ENCODE measurements at places on chromosomes 1 and 21.

DNA sequence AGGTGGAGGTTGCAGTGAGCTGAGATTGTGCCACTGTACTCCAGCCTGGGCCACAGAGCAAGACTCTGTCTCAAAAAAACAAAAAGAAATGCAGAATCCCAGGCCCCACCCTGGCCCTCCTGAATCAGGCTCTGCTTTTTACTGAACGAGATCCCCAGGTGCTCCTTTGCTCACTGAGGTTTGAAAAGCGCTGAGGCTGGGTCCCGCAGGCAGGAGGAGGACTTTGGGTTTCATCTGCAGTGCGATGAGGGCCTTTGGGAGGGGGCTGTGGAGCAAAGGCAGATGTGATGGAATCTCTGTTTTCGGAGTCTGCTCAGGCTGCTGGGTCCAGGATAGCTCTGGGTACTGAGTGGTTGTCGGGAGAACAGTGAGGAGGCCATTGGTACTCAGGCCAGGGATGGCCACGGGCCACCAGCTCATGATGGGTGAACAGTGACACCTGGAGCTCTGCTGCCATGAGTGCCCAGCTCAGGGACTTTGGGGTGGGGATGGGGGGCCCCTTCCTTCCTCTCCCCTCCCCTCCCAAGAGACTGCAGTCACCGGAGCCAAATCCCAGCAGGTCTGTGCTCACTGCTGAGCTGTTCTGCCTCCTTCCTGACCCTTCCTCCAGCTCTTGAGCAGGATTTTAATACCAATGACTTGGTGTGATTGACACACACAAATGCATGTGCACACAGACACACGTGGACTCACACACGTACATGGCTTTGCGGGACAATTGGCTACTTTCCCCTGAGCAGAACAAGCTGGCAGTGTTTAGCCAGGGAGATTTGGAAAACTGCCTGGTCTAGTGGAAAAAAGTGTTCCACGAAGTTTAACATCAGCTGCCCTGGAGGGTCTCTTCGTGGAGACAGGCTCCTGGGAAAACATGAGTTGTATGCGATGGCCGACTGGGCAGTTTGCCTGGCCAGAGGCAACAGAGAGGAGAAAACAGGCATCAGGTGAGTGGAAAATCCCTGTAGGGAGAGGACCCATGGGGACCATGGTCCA, 3.6 kb upstream of the DHRS3 start:
- DNase-seq = no peak

GRCh38 chr21:22842875-22843274, 1844.7 kb downstream of the NCAM2 start:
- DNase-seq = peak; percentile 6

DNA sequence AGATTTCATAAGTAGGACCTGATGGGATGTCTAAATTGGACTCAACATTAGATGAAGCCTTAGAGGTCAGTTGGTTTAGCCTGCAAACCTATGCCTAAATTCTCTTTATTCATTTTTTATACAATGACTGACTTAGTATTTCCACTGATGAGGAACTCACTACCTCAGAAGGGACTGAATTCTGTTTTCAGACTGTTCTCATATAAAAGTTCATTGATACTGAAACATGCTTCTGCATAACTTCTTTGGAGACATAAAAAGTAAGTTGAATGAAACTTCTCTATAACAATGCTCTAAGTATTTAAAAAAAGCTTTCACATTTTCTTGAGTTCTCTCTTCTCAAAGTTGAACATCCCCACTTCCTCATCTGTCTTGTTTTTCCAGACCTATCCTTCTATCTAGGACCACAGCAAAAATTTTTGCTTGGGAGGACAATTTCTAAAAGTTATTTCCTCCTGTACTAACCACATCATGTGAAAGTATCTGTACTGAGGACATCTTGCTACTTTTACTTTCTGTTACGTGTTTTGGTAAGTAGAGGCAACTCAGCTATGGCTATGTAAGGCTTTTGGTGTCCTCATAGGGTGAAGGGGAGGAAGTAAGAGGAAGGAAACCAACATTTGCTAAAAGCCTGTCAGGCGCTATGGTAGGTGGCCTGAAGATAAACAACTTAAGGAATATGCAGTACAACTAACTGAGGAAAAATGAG, 64.1 kb downstream of the USP24 start:
- DNase-seq = no peak

DNA sequence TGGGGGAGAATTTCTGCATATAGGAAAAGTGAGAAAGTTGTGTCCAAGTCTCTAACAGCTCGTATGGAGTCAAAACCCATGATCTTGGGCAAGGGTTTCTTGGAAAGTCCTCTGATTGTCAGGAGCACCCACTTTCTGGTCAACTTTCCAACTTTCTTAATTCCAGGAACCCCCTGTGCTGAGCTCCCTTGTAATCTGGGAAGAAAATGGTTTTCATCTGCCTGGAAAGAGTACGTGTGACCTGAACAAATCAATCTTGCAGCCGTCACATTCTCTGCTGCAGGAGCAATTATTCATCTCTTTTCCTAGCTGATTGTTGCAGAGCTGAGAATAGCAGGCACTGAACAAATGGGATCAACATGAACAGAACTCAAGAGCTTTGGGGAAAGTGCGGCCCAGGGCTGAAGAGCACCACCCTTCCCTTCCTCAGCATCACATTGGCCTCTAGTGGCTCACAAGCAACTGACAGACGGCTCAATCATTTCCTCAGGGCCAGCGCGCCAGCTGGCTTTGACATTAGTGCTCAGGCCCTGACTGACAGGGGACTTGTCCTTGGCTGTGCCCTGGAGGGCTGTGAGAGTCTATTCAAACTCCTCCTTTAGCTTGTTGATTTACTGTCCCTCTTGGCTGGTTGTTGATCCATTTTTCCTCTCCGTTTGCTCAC, 295.2 kb downstream of the HLX start:
- no peak for DNase-seq

- DNase-seq = peak; percentile 26
Measured at GRCh38 chr1:77514921-77515776, 167.3 kb downstream of the ZZZ3 start.

DNA sequence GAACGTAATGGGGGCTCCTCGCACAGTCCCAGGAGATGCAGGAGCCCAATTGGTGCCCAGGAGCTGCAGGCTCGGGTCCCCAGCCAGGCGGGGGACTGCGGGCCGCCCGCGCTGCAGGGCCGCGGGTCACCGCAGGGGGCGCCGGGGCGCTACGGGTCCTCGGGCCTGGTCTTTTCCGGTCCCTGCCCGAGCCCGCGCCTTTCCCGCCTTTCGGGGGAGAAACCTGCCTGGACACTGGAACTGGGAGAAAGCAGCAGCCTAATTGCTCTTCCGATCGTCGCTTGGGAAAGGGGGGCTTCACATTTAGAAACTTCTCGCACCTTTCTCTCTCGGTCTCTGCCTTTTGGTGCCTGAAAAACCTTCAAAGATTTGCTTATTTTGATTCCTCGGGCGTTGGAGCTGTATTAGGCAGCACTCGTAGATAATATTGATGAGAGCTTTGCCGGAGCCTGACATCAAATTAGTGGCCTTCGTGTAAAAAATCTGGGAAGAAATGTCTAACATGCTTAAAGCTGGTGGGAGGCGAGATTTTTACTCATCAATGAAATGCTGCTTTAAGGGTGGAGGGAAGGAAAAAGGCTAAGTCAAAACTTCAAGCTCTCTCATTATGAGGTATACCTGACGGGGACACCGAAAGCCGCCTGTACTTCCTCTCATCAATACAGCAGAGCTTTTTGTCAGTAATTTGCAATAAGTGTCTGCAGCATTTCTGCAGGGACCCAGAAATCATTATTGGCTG, 12.6 kb upstream of the BARHL2 start:
- peak; percentile 82 for DNase-seq

GRCh38 chr21:45079351-45079750, 5.0 kb downstream of the ADARB1 start:
- DNase-seq = no peak

GRCh38 chr1:160096274-160097116, 1.9 kb downstream of the IGSF8 start:
- no peak for DNase-seq

DNA sequence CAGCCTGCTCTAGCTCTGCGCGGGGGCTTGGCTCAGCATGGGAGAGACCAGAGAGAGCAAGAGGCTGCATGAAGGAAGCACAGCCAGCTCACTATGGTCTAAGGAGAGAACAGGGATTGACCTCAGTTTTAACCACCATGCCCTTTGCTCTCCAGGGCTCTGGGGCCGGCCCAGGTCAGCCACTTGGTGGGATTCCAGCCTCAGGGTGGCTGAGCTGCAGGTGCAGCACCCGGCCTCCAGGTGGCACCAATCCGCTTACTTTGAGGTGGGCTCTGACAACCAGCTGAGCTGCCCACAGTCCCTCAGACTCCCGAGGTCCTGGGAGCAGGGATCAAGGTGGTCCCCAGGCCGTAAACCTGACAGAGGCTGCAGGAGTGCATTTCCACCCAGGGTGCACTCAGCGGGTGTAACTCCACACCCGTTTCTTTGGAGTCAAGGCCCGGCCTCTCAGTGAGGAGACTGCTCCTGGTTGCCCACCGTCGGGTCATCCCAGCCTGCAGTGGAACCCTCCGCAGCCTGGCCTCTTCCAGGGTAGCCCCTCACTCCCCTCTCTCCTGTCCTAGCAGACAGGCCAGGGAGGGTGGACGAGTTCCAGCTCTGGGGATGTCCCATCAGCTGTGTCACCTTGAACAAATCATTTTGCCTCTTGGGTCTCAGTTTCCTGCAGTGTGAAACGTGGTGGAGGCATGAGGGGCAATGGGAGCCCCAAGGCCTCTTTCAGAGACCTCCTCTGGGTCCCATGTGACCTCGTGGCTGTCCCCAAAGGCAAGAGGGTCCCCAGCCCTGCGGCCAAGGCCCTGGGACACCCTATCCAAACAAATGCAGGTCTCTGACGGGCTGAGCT, 607 bp upstream of the LGR6 start:
- peak; percentile 83 for DNase-seq

DNA sequence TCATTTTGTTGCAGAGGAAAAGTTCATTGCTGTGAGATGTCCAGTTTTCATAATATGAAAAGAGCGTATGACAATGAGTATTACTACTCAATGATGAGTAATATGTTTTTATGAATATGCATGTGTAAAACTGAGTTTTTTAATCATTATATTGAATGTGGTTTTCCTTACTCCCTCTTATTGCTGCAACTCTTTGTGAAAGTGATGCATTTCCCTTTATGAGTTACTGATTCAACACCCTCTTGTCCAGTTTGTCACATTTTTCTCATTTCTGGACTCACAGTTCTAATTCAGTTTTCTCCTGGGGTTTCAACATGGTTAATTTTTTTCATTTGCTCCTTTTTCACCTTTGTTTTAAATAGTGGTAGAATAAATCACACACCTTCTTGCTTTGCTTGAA, 35.2 kb upstream of the KCNJ15 start:
- DNase-seq = no peak

GRCh38 chr1:48767975-48768510, 8.6 kb downstream of the BEND5 start:
- DNase-seq = no peak

- no peak for DNase-seq
Measured at GRCh38 chr1:108896146-108897145, 19.7 kb downstream of the GPSM2 start.

DNA sequence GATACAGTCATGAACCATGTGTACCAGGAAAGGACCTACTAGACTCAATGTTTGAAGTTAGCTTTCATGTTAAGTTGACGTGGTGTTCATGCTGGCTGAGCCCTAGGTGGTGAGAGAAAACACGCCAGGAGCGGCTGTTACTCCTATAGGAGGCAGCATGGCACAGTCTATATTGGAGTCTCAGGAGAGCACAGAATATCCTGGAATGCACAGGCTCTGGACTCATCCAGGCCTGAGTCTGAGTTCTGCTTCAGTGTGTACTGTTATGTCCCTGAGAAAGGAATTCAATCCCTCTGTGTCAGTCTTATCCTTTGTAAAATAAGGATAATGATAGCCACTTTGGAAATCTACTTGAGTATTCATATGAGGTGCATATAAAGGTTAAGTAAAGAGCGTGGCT, 41.2 kb downstream of the DPT start:
- no peak for DNase-seq

- DNase-seq = no peak
Measured at GRCh38 chr1:157984469-157984868, 9.0 kb upstream of the KIRREL1 start.

- DNase-seq = no peak
Measured at GRCh38 chr1:6803357-6803756, 18.1 kb downstream of the CAMTA1 start.

DNA sequence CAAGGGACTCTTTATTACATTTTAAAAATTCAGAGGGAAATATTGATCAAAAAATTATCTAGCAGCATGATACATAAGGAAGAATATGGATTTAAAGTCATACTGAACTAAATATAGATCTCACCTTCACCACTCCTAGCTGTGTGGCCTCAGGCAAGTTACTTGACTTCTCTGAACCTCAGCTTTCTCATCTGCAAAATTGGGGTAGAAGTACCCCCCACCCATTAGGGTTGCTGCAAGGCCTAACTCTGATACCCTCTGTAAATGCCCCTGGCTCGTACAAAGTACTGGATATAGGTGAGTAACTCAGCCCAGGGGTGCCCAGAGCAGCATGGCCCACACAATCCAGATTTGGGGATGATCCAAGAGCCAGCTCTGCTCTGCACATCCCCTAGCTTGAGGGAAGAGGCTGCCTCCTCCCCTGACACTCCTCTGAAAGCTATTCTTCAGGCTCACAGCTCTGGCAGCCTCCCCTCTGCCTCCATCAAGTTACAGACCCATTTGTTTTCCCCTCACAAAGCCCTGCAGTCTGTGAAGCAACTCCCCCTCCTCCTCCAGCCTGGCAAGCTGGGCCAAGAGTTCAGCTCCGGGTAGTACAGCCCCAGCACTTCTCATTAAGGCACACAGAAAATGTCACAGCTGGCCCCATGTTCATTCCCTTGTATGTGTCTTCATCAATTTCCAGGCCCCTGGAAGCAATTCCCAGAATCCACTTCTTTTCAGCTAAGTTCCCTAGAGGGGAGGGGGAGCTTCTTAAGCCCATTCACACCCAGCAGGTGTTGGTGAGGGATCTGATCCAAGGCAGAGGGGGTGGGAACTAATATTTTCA, 143.7 kb downstream of the PLPP3 start:
- DNase-seq = no peak

GRCh38 chr1:37073152-37073853, 39.0 kb upstream of the GRIK3 start:
- DNase-seq = no peak

- no peak for DNase-seq
Measured at GRCh38 chr1:156993426-156994147, 52.0 kb downstream of the ARHGEF11 start.

- DNase-seq = no peak
Measured at GRCh38 chr21:36491209-36491910, 11.4 kb upstream of the CLDN14 start.

DNA sequence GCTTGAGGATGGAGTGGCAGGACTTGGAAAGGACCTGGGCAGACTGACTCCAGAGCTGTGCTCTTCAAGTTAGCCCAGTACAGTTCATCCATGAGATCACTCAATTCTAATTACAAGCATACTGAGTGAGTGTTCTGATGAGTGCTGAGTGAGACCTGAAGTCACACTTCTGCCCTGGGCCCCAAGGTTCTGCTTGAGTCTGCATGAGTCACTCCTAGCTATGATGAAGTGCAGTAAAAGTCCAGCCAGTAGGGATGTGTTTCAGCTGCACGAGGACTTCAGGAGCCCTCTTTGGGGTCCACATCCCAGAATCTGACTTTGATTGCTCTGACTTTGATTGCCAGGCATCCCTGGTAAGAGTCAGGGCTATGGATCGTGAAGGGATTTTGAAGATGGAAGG, 35.8 kb downstream of the PLEKHA6 start:
- no peak for DNase-seq
